ENCODE measurements at places on chromosomes 1 and 21. TPM values are rescaled to one million over a fixed set of nuclear protein-coding genes. Genes with fewer than 3 reads are reported as not detected.

GRCh38 chr21:37644636-37645035 is 271.6 kb downstream of the KCNJ6 start:
- no peaks in the 10 kb centered on the region for H3K36me3 ChIP-seq
- no peak for DNase-seq
- H3K27ac ChIP-seq, result no peak overlapping the region
- H3K27me3 ChIP-seq, result peaks cover 40% of the 10 kb centered on the region

GRCh38 chr21:29939104-29939923 is 482 bp downstream of the GRIK1 start:
- H3K36me3 ChIP-seq, result no peaks in the 10 kb centered on the region
- peak; percentile 51 for DNase-seq
- H3K27me3 ChIP-seq, result peaks cover 48% of the 10 kb centered on the region

The SIM2 gene
- total RNA-seq, result not detected

The RGS18 gene
- total RNA-seq, result 0.30 TPM

GRCh38 chr1:94989398-94989797 is 62.5 kb upstream of the CNN3 start:
- H3K36me3 ChIP-seq, result no peaks in the 10 kb centered on the region
- no peak overlapping the region for H3K27ac ChIP-seq
- DNase-seq, result no peak

GRCh38 chr1:230067871-230068620 is 1.0 kb downstream of the GALNT2 start:
- H3K4me1 ChIP-seq, result peaks cover 34% of the 10 kb centered on the region
- H3K27me3 ChIP-seq, result no peaks in the 10 kb centered on the region
- H3K27ac ChIP-seq, result peak overlapping the region; percentile 92
- peak overlapping the region; percentile 66 for H3K4me3 ChIP-seq

The NUP210L gene
- not detected for total RNA-seq

DNA sequence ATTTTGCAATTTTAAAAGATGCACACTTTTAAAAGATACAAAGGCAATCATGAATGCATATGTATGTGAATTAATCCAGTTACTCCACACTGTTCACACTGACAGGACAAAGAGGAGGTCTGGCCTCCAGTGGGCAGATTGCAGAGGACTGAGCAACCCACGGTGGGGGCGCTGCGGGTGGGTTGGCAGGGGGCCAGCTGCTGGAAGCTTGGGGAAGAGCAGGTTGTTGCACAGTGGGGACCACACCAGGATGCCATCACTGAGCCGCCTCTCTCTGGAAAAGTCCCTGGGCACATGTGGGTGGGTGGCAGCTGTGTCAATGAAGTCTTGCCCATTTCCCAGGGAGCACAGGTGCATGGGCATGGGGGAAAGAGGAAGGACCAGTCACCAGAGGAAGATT is 12.7 kb upstream of the PADI4 start:
- H3K27ac ChIP-seq, result no peak overlapping the region
- no peak overlapping the region for H3K4me3 ChIP-seq
- H3K27me3 ChIP-seq, result peaks cover 33% of the 10 kb centered on the region
- DNase-seq, result no peak
- H3K4me1 ChIP-seq, result peaks cover 28% of the 10 kb centered on the region
- no peaks in the 10 kb centered on the region for H3K36me3 ChIP-seq

DNA sequence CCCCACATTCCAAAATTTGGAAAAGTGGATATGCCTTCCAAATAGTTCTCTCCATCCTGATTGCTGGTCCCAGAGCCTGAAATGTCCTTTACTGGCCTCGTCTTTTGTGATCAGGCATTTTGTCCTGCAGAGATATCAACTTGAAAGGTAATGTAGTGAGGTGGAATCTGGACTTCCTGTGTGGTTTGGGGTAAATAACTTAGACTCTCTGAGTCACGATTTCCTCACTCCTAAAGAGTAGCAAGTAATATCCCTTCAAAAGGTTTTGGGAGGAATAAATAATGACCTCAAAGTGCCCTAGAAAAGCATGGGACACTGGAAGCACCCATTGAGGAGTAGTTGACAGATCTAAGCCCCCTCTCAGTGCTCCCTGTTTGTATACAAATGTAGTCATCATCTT is 426.6 kb downstream of the OMA1 start:
- no peak overlapping the region for H3K27ac ChIP-seq
- no peaks in the 10 kb centered on the region for H3K4me1 ChIP-seq
- H3K27me3 ChIP-seq, result no peaks in the 10 kb centered on the region
- no peak for DNase-seq
- no peak overlapping the region for H3K4me3 ChIP-seq
- no peaks in the 10 kb centered on the region for H3K36me3 ChIP-seq

DNA sequence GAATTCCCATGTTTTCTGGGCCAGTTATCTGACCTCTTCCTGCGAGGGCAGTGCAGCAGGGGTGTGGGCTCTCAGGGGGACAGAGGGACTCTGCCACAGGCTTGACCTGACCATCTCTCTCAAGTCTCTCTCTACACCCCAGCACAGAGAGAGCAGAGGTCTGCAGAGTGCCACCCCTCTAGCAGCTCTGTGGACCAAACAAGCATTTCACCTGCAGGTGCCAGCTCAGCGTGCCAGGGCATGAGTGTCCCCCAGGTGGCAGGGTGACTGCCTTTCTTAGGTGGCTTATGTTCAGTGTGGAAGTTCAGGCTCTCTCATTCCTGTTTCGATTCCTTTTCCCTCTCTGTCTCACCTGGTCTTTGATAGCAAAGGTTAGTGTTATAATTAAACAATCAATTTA is 191.3 kb downstream of the CACNA1E start:
- no peak for DNase-seq
- no peaks in the 10 kb centered on the region for H3K4me1 ChIP-seq
- H3K27ac ChIP-seq, result no peak overlapping the region
- H3K27me3 ChIP-seq, result peaks cover 7% of the 10 kb centered on the region
- H3K4me3 ChIP-seq, result no peak overlapping the region

The FOXD3 gene
- 2.8 TPM for total RNA-seq

GRCh38 chr1:162954824-162955223 is 93.8 kb upstream of the CCDC190 start:
- H3K36me3 ChIP-seq, result no peaks in the 10 kb centered on the region
- no peak overlapping the region for H3K27ac ChIP-seq
- no peak overlapping the region for H3K4me3 ChIP-seq
- no peak for DNase-seq
- H3K4me1 ChIP-seq, result no peaks in the 10 kb centered on the region

DNA sequence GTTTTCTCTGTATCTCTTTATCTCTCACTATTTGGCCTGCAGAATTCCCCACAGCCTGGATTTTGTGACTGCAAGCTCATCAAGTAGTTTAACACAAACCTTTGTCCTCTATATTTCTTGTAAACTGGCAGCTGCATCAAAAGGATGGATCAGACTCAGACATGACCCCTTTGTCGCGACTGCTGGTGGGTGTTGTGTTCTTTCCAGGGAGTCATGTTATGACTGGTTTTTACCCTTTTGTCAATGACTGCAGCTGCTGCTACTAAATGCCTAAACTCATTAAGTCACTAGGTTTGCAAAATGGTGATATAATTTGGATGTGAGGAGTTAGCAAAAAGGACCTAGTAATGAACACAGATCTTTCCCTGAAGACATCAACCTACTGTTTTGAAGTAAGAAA is 10.2 kb upstream of the TOMM20 start:
- H3K27me3 ChIP-seq, result no peaks in the 10 kb centered on the region
- peaks cover 88% of the 10 kb centered on the region for H3K36me3 ChIP-seq
- no peak overlapping the region for H3K27ac ChIP-seq
- no peaks in the 10 kb centered on the region for H3K4me1 ChIP-seq
- DNase-seq, result no peak

The NBPF6 gene
- not detected for total RNA-seq

DNA sequence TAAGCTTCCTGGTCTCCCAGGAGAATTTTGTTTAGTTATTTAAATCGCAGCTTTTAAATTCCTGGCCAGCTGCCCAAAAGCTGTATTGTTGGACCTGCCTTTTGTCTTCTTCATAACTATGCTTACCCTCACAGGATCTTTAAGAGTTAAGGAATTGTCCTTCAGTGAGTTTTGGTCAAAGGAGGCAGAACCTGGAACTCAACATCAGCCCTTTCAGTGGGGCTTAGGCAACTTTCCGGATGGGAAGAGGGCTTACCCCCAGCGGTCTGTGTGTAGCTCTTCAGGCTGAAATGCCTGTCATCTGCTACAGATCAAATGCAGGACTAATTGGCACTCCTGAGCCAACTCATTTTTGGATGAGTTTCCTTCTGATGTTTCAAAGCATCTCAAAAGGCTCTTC is 402.6 kb downstream of the SIPA1L2 start:
- H3K4me3 ChIP-seq, result no peak overlapping the region
- no peak overlapping the region for H3K27ac ChIP-seq
- no peak for DNase-seq
- H3K4me1 ChIP-seq, result peaks cover 4% of the 10 kb centered on the region
- H3K27me3 ChIP-seq, result no peaks in the 10 kb centered on the region

The GBP7 gene
- total RNA-seq, result not detected

DNA sequence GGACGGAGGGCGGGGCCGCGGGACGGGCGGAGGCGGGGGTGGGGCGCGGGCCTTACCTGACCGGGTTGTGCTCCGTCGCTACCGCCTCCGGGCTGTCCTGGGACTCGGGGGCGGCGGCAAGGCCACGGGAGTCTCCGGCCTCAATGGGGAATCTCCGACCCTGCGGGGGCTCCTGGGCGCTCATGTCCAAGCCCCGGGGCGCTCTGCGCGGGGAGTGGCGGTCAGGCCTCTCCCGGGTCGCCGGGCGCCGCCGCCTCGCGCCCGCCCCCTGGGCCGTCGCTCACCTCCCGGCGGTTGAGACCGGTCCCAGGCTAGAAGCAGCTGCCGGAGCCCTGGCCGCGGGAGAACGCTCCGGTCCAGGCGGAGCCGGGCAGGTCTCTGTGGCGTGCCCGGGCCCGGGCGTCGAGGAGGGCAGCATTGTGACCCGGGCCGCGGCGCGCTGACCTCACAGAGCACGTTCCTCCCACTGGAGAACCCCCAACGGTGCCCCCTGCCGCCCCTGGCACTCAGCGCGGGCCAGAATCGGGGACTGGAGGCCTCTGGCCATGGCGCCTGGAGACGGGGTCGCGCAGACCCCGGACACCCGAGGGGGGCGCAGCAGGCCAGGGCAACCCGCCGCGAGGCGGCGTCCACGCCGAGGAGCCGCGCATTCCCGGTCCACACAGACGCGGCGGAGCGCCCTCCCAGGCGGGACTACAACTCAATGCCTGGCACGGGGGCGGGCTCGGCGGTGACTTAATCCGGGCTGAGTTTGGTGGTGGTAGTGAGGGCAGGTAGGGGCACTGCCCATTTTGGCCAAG is 411 bp downstream of the FAM229A start:
- DNase-seq, result peak; percentile 72
- no peaks in the 10 kb centered on the region for H3K27me3 ChIP-seq
- H3K27ac ChIP-seq, result peak overlapping the region; percentile 61
- peaks cover 26% of the 10 kb centered on the region for H3K36me3 ChIP-seq
- H3K4me3 ChIP-seq, result peak overlapping the region; percentile 50

GRCh38 chr21:26936641-26937040 is 30.2 kb downstream of the ADAMTS5 start:
- no peaks in the 10 kb centered on the region for H3K4me1 ChIP-seq
- H3K4me3 ChIP-seq, result no peak overlapping the region
- peaks cover 15% of the 10 kb centered on the region for H3K36me3 ChIP-seq
- no peak for DNase-seq

GRCh38 chr1:242199776-242200458 is 201.0 kb upstream of the MAP1LC3C start:
- H3K36me3 ChIP-seq, result no peaks in the 10 kb centered on the region
- no peak overlapping the region for H3K27ac ChIP-seq
- no peaks in the 10 kb centered on the region for H3K27me3 ChIP-seq
- DNase-seq, result no peak
- H3K4me3 ChIP-seq, result no peak overlapping the region

GRCh38 chr1:147822292-147822691 is 61.9 kb upstream of the GJA5 start:
- no peak overlapping the region for H3K27ac ChIP-seq
- H3K4me3 ChIP-seq, result no peak overlapping the region
- H3K36me3 ChIP-seq, result no peaks in the 10 kb centered on the region
- no peak for DNase-seq
- H3K27me3 ChIP-seq, result peaks cover 3% of the 10 kb centered on the region

DNA sequence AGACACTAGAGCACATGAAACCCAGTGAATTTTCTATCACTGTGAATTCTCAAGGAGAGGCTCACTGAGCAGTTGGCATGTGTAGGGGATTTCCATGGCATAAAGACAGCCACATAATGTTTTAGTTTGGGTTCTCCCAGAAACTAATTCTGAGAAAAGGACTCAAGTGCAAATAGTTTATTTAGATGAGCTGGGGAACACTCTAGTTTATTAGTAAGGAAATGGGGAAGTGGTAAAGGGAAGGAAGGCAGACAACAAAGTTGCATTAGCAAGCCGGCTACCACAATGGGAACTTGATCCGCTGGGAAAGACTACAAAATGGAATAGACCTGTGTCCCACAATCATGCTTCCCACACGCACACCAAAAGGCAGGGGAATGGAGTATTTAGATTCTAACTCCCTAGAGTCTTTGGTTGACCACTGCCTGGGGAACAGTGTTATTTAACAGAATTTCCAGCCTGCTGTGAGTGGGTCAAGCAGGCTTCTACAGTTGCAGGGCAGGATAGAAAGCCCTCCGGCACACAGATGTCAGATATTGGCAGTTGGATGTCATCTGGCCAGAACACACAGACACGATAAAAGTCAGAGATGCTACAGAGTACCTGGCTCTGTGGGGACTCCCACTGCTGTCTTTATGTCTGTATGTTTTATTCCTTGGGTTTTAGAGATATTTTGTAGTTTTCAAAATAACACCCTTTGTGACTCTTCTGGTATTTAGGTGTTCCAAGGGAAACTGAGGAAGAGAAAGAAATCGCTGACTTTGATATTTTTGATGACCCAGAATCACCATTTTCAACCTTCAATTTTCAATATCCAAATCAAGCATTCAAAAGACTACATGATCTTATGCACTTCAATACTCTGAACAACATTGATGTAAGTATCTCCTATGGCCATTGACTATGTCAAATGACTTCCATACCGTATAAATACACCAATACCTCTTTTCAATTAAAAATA is 150.1 kb downstream of the PLA2G4A start:
- H3K36me3 ChIP-seq, result no peaks in the 10 kb centered on the region
- no peak for DNase-seq
- no peaks in the 10 kb centered on the region for H3K27me3 ChIP-seq
- H3K27ac ChIP-seq, result no peak overlapping the region
- no peak overlapping the region for H3K4me3 ChIP-seq

DNA sequence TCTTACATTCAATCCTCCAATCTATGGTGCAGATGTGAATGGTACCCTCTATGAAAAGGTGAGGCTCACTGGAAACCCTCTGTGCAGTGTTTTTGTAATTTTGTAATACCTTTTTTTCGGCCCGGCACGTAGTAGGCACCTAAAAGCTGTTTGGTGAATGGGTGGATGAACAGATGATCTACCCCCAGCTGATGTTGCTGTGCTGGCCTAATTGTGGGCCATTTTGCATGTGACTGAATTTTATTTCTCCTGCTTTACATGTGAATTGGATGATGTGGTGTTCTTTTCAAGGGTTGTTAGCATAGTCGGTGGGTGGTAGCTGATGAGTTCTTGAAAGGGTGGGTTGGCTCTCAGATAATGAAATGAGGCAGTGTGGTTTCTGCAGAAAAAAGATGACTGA is 10.4 kb downstream of the KDM4A start:
- no peak overlapping the region for H3K4me3 ChIP-seq
- no peaks in the 10 kb centered on the region for H3K4me1 ChIP-seq
- H3K27ac ChIP-seq, result no peak overlapping the region
- H3K27me3 ChIP-seq, result no peaks in the 10 kb centered on the region
- DNase-seq, result no peak

The TNNT2 gene
- total RNA-seq, result 19.3 TPM

GRCh38 chr1:83846138-83846537 is 152.8 kb downstream of the TTLL7 start:
- H3K4me1 ChIP-seq, result peaks cover 5% of the 10 kb centered on the region
- H3K36me3 ChIP-seq, result no peaks in the 10 kb centered on the region
- H3K4me3 ChIP-seq, result no peak overlapping the region
- no peak overlapping the region for H3K27ac ChIP-seq

GRCh38 chr21:24171736-24172135 is 1435.5 kb downstream of the MRPL39 start:
- H3K27me3 ChIP-seq, result no peaks in the 10 kb centered on the region
- DNase-seq, result no peak
- no peaks in the 10 kb centered on the region for H3K36me3 ChIP-seq
- H3K4me3 ChIP-seq, result no peak overlapping the region
